NCI-H187 treated with DMSO at 0.1 percent for 48 hours (cell line): ENCODE measurements at places on chromosomes 11 and 22.

DNA sequence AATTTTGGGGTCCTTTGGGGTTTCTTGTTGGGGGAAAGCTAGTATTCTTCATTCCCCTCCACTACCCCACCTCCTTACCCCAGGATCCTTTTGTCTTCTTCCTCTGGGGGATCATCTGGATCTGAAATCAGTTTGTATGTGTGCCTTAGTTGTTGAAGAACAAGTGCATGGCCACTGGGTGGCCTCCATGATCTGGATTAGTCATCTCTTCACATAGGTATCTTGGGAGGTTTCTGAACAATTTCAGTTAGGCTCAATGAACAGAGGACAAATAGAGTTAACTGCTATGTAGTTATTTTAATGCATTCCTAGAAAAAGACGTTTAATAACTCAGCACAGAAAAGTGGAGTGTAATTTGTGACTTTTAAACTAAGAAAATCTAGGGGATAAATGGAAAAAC lies 7.1 kb upstream of the VWA5A start:
- DNase-seq, result no peak

- DNase-seq, result no peak
Observed at GRCh38 chr11:79441461-79441875, 638 bp upstream of the TENM4 start.

DNA sequence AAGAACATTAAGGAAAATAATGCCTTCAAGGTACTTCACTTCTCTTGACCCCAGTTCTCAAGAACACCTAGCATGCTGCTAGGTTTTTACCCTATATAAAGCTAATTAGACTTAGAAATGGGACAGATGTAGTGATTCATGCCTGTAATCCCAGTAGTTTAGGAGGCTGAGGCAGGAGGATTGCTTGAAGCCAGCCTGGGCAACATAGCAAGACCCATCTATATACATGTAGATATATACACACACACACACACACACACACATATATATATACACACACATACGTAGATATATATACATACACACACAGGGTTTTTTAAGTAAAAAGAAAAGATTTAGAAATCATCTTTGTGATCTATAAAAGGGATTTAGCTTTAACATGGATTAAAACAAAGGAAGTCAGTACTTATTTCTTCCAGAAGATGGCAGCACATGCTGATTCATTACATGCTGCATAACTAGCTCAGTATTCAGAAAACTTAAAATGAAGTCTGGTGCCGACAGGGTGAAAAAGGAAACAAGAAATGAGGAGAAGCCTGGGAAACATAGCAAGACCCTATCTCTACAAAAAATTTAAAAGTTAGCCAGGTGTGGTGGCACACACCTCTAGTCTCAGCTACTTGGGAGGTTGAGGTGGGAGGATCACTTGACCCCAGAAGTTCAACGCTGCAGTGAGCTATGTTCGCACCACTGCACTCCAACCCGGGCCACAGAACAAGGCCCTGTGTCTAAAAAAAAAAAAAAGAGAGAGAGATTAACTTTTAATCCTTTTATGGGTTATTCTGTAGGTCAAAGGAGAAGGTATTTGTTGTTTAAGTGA lies 28.5 kb upstream of the RBX1 start:
- DNase-seq, result no peak

GRCh38 chr11:30578406-30578805 lies 7.7 kb downstream of the MPPED2 start:
- no peak for DNase-seq

- DNase-seq, result no peak
Observed at GRCh38 chr11:66328302-66329144, 7.7 kb downstream of the RIN1 start.

DNA sequence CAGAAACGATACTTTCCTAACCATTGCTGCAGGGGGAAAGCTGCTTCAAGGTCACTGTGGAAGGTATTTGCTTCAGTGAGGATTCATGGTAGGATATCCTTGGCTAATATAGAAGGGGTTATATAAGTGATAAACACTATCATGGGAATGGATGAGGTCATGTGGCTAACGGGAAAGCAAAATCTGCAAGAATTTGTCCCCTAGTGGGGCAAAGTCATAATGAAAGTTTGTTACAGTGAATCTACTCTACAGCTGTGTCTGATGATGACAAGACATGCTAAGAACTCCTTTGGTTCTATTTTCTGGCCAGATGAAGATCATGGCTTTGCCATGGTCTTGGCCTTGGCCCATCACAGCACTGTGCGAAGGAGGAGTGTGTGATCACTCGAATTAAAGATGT lies 13.8 kb downstream of the MMP20 start:
- no peak for DNase-seq

DNA sequence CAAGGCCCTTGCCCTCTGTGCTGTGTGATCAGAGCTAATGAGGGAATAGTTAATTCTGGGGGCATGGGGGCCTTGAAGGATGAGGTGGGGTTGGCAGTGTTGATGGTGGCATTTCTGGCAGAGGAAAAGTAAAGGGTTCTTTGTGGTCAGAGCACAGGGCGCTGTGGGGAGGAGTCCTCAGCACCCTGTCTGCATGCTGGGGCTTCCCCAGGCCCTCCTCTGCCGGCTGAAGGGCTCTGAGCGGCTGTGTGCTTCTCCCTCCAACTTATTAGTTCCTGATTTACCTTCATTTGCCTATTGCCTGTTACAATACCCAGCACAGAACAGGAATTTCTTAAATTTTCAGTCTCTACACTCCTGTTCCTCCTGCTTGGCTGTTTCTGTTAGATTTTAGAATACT lies 122.8 kb downstream of the HIPK3 start:
- DNase-seq, result no peak

GRCh38 chr11:126484266-126484665 lies 128.8 kb downstream of the ST3GAL4 start:
- no peak for DNase-seq
